LoVo (cell line): ENCODE measurements at places on chromosomes 7 and 10.

DNA sequence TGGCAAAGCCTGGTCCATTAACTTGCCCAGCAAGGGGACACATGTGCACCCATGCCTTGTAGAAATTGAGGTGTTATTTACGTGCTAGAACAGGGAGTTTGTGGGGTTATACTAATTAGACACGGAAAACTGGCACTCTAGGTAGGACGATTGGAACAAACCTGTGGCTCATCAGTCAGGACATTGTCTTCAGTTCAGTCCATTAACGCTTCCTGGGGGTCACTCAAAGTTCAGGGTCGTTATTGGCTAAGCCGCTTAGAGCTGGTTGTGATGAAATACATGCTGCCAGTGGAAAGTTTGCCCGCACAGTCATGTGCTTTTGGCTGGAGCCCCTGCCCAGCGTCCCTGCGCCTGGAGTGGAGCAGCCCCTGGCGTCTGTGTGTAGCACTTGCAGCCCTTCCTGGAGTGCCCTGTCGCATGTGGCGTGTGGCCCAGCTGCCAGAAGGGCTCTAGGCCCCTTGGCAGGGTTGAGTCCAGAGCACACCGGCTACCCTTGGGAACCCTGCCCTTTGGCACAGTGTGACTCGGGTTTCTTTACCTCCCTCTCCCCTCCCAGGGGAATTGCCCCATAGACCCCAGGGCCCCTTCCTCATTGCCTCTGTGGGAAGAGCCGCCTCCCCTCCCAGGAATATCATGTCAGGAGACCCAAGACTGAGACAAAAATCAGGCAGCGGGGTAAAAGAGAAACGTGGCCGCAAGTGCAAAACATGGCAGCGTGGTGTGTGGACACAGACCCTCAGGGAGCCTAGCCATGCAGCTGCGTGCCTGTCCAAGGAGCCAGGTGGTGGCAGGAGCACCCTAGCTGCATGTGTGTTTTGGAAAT is 9.8 kb downstream of the ZNF775 start:
- no peak for DNase-seq

GRCh38 chr7:46852795-46853194 is 729.1 kb downstream of the TNS3 start:
- no peak for DNase-seq

DNA sequence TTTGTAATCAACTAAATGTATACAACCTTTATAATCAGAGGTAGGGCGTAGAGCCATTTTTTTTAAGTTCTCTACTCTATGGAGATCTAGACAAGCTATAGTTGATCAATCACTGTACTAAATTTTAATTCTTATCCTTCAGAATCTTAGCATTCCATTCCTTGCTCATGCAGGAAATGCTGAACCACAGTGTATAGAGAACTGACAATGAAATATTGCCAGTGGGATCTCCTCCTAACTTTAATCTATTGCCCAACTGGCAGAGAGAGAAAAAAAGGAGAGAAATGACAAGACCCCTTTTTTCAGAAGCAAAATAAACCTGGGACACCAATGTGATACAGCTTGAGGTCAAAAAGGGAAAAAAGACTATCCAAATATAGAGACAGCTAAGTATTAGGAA is 26.4 kb upstream of the PPP3CB start:
- no peak for DNase-seq

- no peak for DNase-seq
Measured at GRCh38 chr10:67553254-67553653, 142.7 kb downstream of the CTNNA3 start.

GRCh38 chr7:151626422-151627115 is 106.9 kb upstream of the RHEB start:
- peak; percentile 45 for DNase-seq

GRCh38 chr7:77184990-77185389 is 14.6 kb downstream of the FGL2 start:
- no peak for DNase-seq

- peak; percentile 28 for DNase-seq
Measured at GRCh38 chr7:144006029-144006691, 6.0 kb downstream of the OR6B1 start.

- DNase-seq, result no peak
Measured at GRCh38 chr10:96244354-96244753, 27.0 kb downstream of the BLNK start.

GRCh38 chr10:23696476-23696875 is 257.6 kb downstream of the OTUD1 start:
- DNase-seq, result no peak

- no peak for DNase-seq
Measured at GRCh38 chr10:54808186-54808935, 7.3 kb upstream of the PCDH15 start.

DNA sequence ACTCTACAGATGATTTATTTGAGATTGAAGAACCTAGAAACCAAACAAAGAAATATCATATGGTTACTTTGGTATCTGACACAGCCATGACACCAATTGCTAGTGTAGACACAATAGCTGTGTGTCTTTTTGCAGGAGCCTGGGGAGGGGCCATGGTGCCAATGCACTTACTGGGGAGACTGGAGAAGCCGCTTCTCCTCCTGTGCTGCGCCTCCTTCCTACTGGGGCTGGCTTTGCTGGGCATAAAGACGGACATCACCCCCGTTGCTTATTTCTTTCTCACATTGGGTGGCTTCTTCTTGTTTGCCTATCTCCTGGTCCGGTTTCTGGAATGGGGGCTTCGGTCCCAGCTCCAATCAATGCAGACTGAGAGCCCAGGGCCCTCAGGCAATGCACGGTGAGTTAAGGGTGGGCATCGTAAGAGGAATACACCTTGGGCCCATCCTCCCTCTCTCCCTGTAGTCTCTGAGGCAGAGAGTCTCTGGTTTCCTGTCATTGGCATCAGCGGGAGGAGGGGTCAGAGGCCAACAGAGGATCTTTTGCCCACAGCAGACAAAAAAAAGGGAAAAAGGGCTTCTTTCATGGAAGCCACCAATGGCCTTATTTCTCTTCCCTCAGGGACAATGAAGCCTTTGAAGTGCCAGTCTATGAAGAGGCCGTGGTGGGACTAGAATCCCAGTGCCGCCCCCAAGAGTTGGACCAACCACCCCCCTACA is 1.2 kb downstream of the TMEM139 start:
- no peak for DNase-seq

GRCh38 chr7:158124671-158125079 is 462.9 kb downstream of the PTPRN2 start:
- DNase-seq, result no peak

- no peak for DNase-seq
Measured at GRCh38 chr7:47737601-47738000, 155.7 kb upstream of the TNS3 start.

DNA sequence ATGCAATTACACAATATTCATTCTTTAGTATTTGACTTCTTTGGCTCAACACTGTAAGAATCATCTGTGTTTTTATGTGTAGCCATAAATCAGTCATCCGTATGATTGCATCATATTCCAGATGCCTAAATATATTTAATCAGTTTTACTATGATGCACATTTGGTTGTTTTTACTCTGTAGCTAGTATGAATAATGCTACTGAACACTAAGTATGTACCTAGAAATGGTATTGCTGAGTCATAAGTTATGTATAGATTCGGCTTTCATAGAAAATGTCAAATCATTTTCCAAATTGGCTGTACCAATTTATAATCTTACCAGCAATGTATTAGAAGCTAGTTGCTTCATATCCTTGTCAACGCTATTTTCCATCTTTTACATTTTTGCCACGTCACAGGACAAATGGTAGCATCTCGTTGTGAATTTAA is 197.3 kb upstream of the PLXNA4 start:
- no peak for DNase-seq

DNA sequence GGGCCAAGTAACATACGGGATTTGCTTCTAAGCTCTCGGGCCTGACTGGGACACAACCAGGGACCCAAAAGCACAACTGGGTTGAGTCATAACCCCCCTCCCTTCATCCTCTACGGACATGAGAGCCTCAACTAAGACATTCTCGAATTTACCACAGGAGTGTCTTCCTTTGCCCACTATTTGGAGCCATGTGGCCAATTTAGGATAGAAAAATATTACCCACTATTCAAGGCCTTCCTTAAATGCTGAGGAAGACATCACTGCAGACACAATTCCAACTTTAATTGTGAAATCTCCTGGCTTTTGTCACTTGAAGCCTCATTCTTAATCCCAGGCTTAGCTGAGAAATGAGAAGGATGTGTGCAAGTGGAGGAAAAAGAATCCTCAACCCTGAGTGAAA is 11.8 kb downstream of the CTBP2 start:
- DNase-seq, result no peak

- DNase-seq, result no peak
Measured at GRCh38 chr7:90923541-90923997, 327.4 kb downstream of the CDK14 start.
